Ascending aorta (tissue), 2 donors: ENCODE measurements at places on chromosomes 3 and 15.

DNA sequence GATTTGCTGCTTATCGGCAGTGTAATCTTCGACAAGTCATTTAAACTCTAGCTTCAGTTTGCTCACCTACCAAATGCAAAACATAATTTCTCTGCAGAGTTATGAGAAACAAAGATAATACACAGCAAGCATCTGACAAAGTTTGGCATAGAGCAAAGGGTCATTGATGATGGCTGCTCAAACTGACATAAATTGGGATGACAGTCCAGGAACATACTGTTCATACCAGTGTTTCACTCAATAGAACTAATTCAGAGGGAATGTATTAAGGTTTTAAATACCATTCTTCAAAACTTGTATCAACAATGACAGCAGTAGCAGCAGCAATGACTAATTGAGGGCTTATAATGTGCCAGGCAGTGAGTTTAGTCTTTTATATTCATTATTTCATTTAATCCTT lies 137.6 kb downstream of the SPATA16 start:
- no peak for DNase-seq

- no peak for DNase-seq
Observed at GRCh38 chr3:83248454-83248853, 1487.0 kb upstream of the GBE1 start.

GRCh38 chr3:138696666-138697370 lies 88.2 kb downstream of the FAIM start:
- DNase-seq: no peak

DNA sequence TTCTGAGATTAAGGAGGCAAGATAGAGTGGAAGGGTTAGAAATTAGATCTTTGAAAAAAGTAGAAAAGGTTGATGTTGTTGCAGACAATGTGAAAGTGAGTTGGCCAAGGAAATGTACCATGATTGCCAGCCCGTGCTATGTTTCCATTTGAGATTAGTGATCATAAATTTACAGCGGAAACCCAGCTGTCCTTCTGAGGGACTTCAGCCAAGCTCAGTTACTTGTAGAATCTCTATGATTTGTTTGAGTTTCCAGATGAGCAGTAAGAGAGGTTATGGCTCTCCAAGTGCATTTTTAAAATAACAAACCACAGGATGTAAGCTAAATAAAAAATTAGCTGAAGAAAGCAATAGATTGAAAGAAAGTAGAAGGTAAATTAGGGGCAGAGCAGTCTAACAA lies 54.2 kb upstream of the RBMS3 start:
- DNase-seq: no peak

GRCh38 chr3:172074586-172074985 lies 35.2 kb downstream of the FNDC3B start:
- DNase-seq: peak; percentile 75

DNA sequence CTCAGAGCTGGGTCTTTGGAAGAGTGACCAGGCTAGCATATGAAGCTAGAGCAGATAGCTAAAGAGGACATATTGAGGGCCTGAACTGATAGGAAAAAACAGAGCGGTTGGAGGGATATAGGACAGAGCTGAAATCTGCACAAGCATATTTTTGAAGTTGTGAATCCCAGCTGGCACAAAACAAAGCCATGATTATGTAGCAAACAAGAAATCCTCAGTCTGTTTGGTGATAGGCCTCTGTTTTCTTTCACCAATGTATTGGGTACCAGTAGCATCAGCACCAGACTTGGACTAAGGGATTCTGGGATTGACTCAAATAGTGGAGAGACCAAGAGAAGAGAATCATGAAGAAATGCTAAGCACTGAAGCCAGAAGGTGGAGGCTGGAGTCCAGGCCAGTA lies 151.0 kb downstream of the FAM43A start:
- no peak for DNase-seq

GRCh38 chr3:56219894-56220805 lies 248.1 kb downstream of the ERC2 start:
- no peak for DNase-seq

DNA sequence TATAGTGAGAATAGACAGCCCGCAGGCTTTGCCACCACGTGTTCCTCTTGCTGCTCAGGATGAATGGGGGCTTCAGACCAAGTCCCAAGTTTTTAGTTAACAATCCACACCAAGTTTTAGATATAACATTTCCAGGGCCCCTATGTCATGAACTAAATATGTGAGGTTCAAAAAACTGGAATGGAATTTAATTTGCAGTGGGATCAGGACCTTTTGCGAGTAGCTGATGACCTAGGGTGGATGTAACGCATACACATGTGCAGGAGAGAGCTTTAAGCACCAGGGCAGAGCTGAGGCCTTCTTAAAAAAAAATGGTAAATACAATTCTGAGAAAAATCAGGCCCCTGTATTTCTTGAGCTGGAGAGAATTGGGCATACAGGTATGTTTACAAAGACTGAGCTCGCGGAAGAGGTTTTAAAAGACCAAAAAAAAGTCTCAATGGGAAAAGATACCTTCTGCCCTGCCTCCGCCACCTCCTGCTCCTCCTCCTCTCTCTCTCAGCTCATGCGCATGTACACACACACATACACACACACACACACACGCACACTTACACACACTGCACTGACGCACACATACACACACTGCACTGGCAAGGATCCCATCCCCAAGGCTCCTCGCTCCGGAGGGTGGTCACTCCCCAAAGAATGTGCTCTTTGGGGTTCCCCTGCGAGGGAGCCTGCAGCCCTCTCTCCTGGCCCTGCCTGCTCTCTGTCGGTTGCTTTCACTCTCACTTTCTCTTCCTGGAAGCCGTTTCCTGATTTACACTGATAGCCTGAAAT lies 48.2 kb upstream of the IGF1R start:
- DNase-seq: no peak

DNA sequence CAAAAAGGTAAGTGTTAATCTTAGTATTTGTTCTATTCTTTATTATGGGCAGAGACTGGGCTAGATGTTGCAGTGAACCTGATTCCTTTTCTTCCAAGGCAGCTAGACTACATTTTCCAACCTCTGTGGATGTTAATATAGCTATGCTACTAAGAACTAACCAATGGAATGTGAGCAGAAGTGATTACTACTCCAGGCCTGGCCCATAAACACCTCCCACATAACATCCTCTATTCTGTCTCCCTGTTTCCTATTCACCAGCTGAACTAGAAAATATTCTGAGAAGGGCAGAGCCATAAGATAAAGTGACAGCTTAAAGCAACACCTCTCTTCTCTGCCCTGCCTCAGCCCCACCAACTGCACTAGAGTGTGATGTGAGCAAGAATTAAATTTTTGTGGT lies 29.4 kb downstream of the CD200R1L start:
- no peak for DNase-seq

DNA sequence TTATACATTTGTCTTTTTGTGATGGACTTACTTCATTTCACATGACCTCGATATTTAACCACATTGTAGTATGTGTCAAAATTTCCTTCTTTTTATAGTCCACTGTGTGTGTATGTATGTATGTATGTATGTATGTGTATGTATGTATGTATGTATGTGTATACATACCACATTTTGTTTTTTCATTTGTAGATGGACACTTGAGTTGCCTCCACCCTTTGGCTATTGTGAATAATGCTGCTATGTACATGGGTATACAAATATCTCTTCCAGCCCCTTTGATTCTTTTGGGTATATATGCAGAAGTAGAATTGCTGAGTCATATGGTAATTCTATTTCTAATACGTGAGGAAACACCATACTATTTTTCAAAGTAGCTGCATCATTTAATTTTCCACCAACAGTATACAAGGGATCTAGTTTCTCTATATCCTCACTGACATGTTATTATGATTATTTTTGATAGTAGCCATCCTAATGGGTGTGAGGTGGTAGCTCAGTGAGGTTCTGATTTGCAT lies 228.2 kb downstream of the OPA1 start:
- no peak for DNase-seq

- no peak for DNase-seq
Observed at GRCh38 chr15:32715276-32715675, 2.5 kb upstream of the GREM1 start.

DNA sequence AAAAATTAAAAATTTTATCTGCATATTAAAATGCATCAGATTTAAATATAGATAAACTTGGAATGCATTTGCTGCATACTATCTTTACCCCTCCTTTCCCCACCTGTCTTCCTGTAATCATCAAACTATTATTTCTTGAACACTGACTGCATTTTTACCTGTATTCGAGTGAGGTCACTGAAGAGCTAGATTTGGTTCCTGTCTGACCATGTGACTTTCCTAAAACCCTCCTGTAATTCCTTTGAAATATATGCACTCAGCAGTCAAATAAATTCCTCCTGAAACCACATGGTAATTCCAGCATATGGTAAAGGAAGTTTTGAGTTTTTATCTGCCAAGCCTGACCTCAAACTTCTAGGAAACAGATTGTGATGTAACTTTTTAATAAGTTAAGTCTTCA lies 445.6 kb upstream of the FRG2C start:
- no peak for DNase-seq

DNA sequence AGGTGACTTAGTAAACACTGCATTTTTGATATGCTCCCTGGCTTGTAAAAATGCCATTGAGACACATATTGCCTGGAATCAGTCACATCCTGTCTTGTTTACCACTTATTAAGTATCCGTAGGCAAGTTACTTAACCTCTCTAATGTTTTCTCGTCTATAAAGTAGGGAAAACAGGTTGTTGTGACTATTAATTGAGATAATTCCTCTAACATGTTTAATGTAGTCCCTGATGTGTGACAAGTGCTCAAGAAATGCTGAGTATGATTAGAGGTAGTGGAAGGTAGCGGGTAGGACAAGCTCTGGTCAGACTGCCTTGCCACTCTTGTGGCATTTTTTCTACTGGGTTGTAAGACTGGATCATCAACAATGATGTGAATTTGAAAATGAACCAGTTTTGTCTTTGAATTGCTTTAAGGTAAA lies 54.1 kb downstream of the NFKBIZ start:
- no peak for DNase-seq

GRCh38 chr15:39411102-39411989 lies 169.5 kb upstream of the THBS1 start:
- DNase-seq: no peak

- DNase-seq: no peak
Observed at GRCh38 chr3:194306771-194307640, 44.1 kb downstream of the CPN2 start.

GRCh38 chr15:56805466-56806147 lies 72.3 kb upstream of the ZNF280D start:
- peak; percentile 69 for DNase-seq

DNA sequence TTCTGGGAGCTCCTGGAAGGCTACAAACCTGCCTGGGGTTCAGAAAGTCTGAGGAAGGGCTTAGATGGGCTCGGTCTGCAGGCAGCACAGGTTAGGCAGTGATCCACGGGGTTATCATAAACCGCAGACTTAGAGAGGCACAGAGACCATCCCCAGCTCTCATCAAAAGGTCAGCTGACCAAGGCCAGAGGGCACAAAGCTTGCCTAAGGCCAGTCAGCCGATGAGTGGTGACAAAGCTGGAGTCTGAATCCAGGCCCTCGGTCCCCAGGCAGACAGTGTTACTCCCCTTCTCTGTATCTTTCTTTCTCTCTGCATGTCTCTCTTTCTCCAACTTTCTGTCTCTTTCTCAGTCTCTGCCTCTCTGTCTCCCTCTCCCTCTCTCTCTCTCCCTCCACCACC lies 56.5 kb downstream of the ADCY5 start:
- no peak for DNase-seq

- no peak for DNase-seq
Observed at GRCh38 chr15:23877502-23878412, 190.7 kb upstream of the NDN start.

GRCh38 chr15:64597477-64597822 lies 137.1 kb downstream of the ZNF609 start:
- DNase-seq: no peak

DNA sequence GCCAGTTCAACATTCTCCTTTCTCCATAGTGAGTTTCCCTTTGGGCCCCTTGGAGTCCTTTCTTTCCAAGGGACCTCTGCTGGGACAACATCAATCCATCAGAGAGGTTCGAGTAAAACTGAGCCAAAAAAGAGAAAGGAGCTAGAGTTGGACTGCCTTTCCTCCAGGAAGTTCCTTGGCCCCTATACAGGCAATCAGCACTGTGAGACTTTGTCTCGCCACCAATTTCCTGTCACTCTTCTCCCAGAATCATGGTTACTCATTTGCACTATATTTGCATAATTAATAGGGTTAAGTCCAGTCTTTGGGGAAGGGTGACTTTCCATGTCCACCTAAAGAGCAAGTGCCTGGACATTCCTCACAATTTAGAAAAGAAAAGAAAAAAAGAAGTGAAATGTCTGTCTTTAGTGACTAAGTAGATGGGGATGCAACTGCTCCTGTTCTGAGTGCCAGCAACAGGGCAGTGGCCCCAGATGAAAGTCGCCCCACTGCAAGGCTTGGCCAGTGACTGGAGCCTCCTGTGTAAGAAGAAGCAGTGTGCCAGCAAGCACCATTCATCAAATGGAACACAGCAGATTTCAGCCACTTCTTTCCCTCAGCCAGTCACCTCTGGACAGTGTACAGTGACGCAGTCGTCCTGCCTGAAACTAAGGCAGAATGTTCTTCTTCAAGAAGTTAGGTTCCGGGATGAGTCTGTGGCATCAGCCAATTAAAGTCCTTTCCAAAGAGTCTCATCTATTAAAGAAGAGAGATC lies 91.6 kb downstream of the FSIP1 start:
- no peak for DNase-seq

DNA sequence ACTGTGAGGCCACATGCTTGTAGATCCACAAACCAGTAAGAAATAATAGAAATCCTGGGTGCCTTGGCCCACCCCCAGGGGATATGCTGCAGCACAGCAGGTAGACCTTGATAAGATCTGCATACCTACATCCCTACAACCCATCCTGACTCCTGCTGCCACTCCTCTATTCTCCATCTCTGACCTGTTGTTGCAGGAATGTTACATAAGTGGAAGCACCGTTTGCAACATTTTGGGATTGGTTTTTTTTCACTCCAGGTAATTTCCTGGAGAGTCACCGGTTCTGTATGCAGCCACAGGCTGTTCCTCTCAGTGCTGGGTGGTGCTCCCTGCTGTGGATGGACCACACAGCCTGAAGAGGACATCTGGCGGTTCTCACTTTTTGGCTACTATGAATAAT lies 16.1 kb upstream of the CSPG5 start:
- no peak for DNase-seq

- no peak for DNase-seq
Observed at GRCh38 chr3:134992180-134992579, 197.1 kb downstream of the EPHB1 start.

GRCh38 chr3:157566596-157566995 lies 63.4 kb upstream of the VEPH1 start:
- DNase-seq: no peak

- peak; percentile 67 for DNase-seq
Observed at GRCh38 chr15:55289011-55289745, 435 bp downstream of the RAB27A start.

DNA sequence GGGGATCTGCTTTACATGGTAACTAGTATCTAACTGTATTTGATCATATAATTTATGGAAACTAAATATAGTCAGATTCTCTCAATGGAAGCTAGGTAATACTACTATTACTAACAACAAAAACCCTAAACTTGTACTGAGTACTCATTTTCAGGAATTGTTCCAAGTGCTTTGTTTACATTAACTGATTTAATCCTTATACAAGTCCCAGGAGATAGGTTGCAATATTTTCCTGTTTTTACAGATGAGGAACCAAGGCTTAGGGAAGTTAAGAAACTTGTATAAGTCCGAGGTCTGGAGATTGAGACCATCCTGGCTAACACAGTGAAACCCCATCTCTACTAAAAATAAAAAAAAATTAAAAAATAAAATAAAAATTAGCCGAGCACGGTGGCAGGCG lies 7.5 kb upstream of the MTHFS start:
- DNase-seq: no peak
